Right lung (tissue), 10 donors: ENCODE measurements at places on chromosomes 16 and 17.

DNA sequence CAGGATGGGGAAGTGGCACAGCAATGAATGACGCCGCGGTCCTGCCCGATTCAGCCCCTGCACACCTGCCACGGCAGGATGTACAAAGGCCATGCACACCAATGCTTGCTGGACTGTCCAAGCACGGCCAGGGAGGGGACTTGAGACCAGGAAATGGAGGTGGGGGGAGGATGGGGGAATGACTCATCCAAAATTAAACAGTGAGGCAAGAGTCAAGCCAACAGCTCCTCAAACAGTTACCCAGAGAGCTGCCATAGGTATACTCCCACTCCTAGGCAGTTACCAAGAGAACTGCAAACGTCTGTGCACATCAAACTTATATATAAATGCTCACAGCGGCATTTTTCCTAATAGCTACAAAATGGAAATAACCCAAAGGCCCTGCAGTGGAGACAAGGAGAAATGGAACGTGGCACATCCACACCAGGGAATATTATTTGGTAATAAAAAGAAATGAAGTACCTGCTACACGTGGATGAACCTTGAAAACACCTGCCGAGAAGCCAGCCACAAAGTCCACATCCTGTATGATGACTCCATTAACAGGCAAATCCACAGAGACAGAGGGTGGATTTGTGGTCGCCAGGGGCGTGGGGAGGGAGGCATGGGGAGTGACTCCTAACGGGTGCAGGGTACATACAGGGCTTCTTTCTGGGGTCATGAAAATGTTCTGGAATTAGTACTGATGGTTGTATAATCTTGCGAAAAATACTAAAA lies 54.1 kb downstream of the VAC14 start:
- DNase-seq, result no peak

GRCh38 chr17:1375615-1376014 lies 24.4 kb downstream of the YWHAE start:
- no peak for DNase-seq

- no peak for DNase-seq
These were observed 29.1 kb upstream of the TNS4 start for GRCh38 chr17:40530531-40530994.

- no peak for DNase-seq
These were observed 387.1 kb downstream of the HS3ST4 start for GRCh38 chr16:26078716-26079355.

DNA sequence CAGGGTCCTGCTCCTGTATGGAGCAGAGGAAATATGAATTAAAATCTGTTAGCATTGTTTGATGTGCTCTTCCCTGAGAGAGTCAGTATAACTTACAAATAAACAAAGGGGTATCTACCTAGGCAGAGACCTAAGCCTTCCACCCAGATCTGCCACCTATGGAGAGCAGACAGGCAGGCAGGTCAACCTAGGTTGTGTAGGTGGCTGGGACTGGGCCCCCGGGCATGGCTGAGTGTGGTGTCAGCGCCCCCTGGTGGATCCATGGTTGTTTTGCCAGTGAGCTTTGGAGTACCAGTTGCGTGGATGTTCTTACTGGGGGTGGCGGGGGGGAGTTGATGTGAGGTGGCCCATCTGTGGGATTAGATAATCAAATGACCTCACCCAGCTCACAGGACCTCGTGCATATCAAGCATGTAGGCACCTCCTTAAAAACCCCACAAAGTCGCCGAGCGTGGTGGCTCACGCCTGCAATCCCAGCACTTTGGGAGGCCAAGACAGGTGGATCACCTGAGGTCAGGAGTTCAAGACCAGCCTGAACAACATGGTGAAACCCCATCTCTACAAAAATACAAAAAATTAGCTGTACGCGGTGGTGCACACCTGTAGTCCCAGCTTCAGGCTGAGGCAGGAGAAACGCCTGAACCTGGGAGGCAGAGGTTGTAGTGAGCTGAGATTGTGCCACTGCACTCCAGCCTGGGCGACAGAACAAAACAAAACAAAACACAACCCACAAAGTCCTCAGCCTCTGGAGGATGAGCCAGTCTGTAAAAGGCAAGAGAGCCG lies 17.6 kb downstream of the DUS2 start:
- peak; percentile 31 for DNase-seq

DNA sequence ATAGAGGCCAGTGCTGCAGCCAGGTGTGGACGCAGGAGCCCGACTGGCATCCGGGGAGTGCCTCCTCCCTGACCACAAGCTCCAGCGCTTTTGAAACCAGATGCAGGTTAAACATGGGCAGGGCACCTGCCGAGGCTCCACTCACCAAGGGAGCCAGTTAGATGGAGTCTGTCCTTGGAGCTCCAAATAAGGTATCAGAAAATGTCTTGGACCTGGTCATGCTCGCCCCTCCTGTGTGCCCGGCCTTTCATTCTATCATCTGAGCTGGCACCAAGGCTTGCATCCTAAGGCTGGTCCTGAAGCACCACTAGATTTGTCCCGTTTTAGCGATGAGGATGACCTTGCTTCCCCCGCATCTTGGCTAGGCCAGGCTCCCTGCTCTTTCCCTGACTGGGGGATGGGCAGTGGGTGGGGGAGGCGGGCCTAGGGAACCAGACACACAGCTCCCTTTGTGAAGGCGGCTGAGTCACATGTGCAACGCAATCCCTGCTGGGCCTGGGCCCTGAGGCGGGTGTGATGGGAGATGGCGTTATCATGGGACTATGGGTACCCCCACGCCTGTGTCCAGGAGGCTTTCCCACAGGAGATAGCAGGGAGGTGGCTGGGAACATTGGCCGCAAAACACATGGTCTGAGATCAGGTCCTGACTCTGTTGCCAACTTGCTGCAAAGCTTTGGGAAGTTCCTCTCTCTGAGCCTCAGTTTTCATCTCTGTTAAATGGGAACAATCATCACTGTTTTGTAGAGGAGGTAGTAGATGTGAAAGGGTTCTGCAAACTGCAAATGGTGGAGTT lies 5.0 kb upstream of the ADGRG1 start:
- DNase-seq, result no peak

DNA sequence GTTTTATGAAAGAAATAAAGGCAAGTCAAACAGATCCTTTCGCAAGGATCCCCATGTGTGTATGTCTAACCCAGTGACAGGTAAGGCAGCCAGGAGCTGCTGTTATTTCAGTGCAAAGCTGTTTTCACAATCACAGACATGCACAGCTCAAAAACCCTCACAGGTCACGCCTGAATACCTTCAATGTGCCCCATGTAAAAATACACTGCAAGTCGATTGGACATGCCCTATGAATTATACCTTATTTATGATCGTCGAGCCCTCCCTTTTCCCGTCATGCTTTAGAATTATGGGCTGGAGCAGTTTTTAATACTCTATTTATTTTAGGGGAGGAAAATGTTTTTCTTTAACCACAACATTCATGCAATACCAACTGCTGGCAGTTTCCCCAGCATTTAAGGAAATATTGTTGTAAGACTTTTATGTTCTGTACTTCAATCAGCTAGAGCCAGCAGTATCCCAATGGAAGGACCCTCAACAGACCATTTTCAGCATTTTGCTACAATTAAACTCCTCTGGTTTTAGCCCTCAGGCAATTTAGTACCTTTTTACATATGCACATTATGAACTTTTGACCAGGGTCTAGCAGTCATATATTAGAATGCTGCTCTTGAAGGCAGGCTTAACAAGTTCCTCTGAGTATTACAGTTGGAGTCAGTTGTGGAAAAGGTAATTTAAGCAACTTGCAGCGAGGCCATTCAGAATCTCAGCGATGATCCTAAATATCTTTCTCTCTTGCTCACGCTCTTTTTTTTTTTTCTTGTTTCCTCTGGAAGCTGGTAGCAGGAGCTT lies 362.2 kb downstream of the WWOX start:
- DNase-seq, result no peak

GRCh38 chr16:2250652-2251295 lies 613 bp downstream of the ECI1 start:
- DNase-seq, result no peak
